DND-41 (cell line): ENCODE measurements at places on chromosomes 16 and 17.

DNA sequence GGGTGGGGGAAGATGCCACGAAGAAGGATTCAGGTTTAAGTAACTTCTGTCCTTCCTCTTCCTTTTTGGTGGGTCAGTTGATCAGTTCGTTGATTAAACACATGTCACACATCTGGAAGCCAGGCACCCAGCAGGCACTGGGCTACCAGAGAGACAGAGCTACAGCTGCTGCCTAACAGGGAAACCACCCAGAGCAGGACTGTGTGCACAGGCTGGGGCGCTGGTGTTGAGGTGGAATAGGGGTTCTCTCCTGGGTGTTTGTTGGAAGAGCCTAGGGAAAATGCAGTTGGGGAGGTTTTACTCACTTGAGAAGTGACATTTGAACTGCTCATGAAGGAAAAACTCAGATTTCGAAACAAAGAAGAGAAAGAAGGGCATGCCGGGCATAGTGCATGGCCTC, 152.4 kb downstream of the IRX5 start:
- DNase-seq, result no peak

GRCh38 chr16:2296661-2297505, 29.0 kb upstream of the RNPS1 start:
- peak; percentile 58 for DNase-seq

DNA sequence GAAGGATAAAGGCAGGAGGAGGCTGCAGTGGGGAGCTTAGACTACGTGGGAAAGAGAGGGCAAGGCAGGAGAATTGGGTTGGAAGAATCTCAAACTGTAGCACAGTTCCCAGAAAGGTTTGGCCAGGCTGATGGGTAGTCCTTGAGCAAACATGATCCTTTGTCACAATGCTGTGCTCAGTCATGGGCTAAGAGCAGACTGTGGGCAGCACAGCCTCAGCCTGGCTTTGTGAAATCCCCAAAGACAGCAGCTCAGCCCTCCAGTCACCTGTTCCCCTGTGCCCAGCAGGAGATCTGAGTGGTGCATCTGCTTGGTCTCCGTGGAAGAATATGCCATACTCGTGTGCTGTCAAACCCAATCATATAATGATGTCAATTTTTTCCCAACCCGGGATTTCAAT, 10.6 kb upstream of the ENGASE start:
- no peak for DNase-seq

GRCh38 chr17:9052921-9053320, 31.6 kb downstream of the NTN1 start:
- no peak for DNase-seq
